Choroid plexus epithelial cell (primary cell): ENCODE measurements at places on chromosomes 7 and 10.

GRCh38 chr7:131774419-131775220 is 218.2 kb upstream of the PODXL start:
- no peak for DNase-seq

GRCh38 chr7:1288996-1289551 is 56.4 kb downstream of the UNCX start:
- DNase-seq = no peak

GRCh38 chr10:96325719-96326373 is 21.6 kb downstream of the DNTT start:
- DNase-seq = no peak

GRCh38 chr7:118000480-118001202 is 127.4 kb upstream of the CTTNBP2 start:
- peak; percentile 4 for DNase-seq

DNA sequence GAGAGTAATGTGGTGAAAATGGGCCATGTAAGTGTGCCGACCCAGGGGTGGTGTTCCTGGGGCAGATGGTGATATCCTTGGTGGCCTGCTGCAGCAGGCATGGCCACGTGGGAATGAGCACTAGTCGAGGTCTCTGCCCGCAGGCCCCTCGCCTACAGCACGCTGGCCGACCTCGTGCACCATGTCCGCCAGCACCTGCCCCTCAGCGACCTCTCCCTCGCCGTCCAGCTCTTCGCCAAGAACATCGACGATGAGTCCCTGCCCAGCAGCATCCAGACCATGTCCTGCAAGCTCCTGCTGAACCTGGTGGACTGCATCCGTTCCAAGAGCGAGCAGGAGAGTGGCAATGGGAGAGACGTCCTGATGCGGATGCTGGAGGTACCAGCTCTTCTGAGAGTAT is 30.3 kb downstream of the TRRAP start:
- DNase-seq = no peak

- DNase-seq = no peak
These were observed 357.5 kb upstream of the LRGUK start for GRCh38 chr7:133769668-133770067.

DNA sequence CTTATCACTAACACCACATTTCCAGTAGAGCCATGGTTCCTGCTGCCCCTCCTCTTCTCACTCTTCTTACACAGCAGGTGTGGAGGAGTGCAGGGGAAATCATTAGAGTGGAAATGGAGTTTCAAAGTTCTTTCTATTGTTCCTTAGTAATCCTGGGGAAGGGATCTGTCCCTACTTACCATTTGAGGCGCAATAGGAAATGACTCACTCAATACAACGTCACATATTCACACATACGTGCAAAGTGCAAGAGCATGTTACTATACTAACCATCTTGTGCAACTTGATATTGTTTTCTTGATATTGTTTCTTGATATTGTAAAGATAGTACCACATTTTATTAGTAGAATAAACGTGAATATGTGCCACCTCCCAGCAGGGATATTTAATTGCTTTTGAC is 1010.2 kb downstream of the DNAJB9 start:
- no peak for DNase-seq

GRCh38 chr10:30092151-30092790 is 32.9 kb upstream of the JCAD start:
- DNase-seq = peak; percentile 25

DNA sequence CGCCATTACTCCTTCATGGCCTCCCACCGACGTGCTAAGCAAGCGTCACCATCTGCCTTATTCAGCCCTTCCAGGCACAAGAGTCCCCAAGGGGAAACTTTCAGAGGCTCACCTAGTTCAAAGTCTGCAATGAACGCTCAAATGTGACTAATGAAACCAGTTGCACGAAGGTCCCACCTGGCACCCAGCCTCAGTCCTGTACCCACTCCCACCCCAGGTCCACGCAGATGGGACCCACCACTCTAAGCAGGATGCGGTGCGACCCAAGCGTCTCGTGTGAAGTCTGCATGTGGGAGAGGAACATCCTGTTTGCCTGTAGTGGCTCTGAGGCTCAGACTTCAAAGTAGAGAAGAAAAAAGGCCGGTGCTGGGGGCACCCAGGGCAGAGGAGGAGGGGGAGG is 40.3 kb downstream of the RGS10 start:
- DNase-seq = no peak

- no peak for DNase-seq
These were observed 408.1 kb downstream of the AUTS2 start for GRCh38 chr7:70006261-70006920.

DNA sequence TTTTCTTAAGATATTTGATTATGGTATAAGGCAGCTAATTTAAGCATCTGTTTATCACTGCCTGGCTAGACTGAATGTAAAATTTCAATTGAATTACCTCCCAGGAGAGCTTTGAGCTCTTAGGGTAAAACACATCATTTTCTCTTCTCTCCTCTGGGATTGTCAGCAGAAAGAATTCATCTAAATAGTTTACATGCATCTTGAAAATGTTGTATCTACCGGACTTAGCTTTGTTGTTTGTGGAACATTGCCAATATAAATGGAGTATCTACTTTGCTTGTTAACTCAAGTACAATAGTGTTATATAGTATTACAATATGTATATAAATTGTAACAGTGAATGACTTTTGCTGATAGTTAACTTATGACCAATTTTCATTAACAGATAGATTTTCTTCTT is 73.3 kb downstream of the TAF3 start:
- DNase-seq = peak; percentile 71

- no peak for DNase-seq
These were observed 76.9 kb upstream of the ANK3 start for GRCh38 chr10:60466267-60467201.

DNA sequence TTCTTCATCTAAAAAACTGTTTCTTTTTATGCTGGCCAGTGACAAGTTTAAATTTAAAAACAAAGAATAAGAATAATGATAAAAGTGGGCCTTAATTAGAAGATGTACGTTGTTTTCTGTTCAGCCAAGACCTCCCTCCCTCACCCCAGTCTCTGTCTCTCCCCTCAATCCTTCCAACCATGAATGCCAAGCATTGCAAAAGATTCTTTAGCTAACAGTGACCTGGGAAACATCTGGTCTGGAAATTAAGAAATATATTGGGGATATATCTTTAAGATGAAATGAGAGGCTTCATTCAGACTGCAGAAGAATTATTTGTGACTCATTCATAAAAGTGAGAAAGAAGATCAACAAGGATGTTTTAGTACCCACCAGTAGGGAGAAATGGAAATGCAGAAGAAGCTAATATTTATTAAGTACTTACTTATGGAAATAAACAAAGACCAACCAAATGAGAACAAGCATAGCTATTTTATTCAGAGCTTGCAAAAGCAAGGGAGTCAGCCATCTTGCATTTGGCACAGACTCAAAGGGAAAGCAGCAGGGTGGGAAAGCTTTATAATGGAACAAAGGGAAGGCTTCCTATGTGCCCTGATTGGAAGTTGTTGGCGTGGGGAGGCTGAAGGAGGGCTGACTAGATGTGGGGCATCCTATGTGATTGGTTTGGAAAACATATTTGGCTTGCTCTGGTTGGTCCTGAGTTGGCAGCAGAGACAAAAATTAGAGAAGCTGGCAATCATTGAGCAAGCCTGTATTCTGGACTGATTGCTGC is 595.4 kb upstream of the GHITM start:
- no peak for DNase-seq

DNA sequence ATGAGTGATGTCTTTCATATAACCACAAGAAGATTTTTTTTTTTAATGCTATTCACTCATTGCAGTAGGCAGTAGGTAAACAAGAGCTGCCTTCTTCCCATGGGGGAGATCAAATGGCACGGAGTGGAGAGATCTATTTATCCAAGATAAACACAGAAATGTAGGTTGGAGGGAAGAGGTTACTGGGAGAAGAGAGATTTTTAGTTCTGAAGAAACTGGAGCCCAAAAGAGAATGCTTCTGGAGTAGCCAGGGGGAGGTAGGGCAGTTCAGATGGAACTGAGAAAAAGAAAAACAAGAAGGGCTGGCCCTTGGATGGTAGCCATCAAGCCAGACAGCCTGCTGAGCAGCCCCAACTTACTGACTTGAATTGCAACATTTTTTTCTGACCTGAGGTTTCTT is 270.1 kb upstream of the TPK1 start:
- DNase-seq = peak; percentile 82

DNA sequence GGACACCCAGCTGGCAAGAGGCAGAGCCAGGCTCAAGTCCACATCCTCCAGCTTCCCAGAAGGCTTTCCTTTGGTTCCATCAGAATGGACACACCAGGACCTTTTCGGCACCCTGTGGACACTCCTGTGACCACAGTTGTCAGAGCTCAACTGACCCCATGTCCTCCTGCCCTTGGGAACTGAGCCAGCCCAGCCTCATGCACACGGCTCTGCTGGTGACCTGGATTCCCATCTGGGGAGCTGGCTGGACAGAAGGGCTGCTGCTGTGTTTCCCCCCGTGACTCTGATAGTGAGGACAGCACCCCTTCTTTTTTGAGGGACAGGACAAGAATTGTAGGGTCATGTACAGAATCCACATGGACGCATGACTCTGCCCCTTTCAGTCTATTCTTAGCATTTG is 289.2 kb downstream of the WDR37 start:
- DNase-seq = no peak

DNA sequence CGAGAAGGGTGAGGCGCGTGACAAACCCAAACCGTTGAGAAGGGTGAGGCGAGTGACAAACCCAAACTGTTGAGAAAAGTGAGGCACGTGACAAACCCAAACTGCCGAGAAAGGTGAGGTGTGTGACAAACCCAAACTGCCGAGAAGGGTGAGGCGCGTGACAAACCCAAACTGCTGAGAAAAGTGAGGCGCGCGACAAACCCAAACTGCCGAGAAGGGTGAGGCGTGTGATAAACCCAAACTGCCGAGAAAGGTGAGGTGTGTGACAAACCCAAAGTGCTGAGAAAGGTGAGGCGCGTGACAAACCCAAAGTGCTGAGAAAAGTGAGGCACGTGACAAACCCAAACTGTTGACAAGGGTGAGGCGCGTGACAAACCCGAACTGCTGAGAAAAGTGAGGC is 25.0 kb downstream of the ESYT2 start:
- DNase-seq = no peak

DNA sequence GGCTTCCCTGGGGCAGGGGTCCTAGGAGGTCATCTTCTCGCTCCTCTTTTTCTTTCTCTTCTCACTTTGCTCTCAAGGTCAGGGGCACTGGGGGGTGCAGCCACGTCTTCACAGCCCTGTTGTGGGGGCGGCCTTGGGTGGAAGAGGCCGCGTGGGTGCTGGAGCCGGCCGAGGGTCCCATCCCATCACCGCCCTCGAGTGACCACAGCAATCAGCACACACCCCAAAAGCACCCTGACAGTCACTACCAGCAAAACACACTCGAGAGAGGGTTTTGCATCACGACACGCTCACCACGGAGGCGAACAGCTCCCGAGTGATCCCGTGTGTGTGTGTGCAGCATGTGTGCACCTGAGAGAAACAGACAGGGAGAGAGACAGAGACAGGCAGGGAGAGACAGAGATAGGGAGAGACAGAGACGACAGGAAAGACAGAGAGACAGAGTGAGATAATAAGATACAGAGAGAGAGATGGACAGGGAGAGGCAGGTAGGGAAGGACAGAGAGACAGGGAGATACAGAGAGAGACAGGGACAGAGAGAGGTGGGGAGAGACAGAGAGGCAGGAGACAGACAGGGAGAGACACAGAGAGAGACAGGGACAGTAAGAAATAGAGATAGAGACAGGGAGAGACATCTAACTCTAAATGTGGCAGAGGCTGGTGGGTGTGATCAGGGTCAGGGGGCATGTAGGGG is 100.9 kb downstream of the WDR37 start:
- no peak for DNase-seq

GRCh38 chr7:124712017-124712416 is 53.6 kb downstream of the GPR37 start:
- DNase-seq = peak; percentile 43
